ENCODE measurements at places on chromosomes 3 and 15.
A peak's percentile ranks its signal among the peaks of the same experiment; 100 is the strongest.

- no peak for DNase-seq
Measured at GRCh38 chr3:176690083-176690869, 507.0 kb downstream of the TBL1XR1 start.

- no peak for DNase-seq
Measured at GRCh38 chr15:35834866-35835265, 288.9 kb upstream of the DPH6 start.

DNA sequence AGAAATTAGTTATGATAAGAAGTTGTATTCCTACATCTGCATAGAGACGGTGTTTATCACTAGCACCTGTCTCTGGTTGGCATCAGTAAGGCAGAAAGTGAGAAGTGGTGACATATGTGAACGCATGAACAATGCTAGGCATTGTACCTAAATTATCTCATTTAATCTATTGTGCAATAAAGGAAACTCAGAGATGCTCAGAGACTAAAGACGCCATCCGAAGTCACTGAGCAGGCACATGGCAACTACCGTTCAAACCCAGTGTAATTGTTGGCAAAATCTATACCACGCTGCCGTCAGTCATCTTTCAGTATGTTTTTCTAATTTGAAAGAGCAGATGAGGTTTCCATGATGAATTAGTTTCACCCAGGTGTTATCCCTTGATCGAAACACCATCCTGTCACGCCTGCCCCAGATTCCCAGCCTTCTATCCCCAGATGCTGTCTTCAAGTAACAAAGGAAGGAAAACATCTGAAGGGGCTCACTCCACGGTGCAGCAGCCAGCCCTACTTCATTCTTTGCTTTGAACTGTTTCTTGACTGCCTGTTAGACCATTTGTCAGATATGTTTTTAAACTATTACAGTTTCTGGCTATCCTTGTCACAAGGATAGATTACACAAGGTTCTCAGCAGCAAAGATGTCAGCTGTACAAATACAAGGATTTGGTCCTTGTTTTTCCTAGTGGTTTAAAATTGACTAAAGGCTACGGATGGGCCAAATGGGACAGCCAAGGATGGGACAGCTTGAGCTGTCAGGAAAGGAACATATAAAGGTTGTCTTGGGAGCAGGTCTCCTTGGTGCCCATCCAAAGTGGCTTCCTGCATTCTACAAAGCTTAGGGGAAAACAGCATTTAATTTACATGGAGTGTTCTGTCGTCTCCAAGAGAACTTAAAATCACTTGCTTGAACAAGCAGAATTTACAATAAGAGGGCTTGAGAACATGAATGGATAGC, 99.1 kb downstream of the TMEM108 start:
- DNase-seq: no peak

GRCh38 chr15:60215225-60215963, 182.4 kb downstream of the ANXA2 start:
- no peak for DNase-seq

DNA sequence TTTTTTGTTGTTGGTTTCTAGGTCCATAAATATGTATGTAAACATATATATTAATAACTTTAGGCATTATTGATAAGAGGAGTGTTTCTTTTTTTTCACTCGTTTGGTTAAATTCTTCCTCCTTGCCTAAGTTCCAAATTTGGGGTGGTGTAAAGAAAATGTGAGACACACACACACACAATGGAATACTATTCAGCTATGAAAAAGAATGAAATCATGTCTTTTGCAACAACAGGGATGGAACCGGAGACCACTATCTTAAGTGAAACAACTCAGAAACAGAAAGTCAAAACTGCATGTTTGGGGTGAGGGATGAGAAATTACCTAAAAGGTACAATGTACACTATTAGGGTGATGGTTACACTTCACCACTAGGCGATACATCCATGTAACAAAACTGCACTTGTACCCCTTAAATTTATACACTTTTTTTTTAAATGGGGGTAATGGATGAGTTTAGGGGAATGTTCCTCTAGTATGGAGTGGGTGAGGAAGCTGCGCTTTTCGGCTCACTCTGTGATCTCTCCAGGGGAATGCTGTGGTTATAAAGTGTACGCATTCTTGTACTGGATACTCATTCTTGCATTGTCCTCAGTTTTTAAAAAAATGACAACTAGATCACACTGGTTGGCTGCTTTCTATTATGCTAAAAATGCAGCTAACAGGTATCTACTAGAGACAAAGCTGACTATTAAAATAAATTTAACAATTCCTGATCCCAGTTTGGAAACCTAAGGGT, 50.8 kb upstream of the PPARG start:
- peak; percentile 39 for DNase-seq

- DNase-seq: no peak
Measured at GRCh38 chr3:180409170-180409569, 192.8 kb upstream of the TTC14 start.

GRCh38 chr3:129950318-129951046, 24.0 kb upstream of the TRH start:
- no peak for DNase-seq

GRCh38 chr3:64321747-64322146, 96.5 kb upstream of the PRICKLE2 start:
- peak; percentile 73 for DNase-seq

- no peak for DNase-seq
Measured at GRCh38 chr15:78455749-78456148, 17.7 kb downstream of the IREB2 start.

DNA sequence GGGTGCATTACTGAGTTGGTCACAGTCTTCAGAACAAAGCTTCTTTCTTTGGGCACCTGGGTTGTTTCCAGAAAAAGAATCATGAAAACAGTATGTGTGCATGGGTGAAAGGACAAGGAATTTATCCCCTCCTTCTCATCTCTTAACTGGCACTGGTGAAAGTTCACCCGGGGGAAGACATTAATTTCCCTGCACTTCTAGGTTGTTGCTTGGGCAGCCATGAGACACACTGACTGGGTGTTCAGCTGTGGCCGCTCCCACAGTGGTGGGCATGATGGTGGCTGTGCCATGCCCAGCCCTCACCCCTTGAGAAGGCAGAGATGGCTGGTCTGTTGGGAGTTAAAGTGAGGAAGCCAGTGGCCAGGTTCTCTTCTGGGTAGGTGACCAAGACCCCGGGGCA, 16.6 kb upstream of the KY start:
- no peak for DNase-seq

GRCh38 chr15:39132954-39133600, 447.8 kb upstream of the THBS1 start:
- DNase-seq: peak; percentile 96

DNA sequence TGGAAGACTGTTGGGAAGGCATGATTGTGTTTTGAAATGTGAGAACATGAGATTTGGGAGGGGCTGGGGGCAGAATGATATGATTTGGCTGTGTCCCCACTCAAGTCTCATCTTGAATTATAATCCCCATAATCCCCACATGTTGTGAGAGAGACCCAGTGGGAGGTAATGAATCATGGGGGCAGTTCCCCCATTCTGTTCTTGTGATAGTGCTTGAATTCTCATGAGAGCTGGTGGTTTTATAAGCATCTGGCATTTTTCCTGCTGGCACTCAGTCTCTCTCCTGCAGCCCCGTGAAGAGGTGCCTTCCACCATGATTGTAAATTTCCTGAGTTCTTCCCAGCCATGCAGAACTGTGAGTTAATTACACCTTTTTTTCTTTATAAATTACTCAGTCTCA, 430.5 kb downstream of the OTOL1 start:
- no peak for DNase-seq

GRCh38 chr3:196756732-196757131, 17.1 kb downstream of the PAK2 start:
- no peak for DNase-seq

DNA sequence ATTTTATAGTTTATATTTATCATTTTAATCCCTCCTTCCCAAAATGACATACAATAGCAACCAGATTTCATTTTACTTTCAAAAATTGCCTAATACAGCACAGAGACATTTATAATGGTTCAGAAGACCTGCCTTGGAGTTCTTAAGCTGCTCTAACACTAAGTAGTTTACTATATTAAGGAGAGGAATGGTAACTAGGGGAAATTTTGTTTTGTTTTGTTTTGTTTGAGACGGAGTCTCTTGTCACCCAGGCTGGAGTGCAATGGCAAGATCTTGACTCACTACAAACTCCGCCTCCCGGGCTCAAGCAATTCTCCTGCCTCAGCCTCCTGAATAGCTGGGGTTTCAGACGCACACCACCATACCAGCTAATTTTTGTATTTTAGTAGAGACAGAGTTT, 22.8 kb upstream of the CCDC50 start:
- DNase-seq: no peak

DNA sequence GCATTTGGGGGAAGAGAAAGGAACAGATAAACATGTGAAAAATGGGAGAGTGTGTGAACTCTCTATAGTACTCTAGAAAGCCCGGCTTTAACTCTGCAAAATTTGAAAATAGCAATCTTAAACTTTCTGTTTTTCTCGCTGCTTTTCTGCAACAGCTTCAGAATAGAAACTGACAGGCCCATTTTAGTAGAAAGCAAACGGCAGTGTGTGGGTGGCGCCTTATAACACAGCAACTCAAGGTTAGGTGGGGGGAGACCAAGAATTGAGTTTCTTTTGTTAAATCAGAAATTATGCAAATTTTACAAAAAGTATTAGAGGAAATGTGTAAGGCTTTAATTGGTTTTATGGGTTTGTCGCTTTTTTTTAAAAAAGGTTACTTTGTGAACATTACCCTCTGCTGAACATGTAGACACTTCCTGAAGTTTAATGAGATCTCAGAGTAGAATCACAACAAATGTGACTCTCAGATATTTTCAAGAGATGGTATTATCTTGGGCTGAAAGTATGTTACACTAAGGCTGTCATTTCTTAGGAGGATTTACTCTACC, 107.0 kb downstream of the PTPRG start:
- no peak for DNase-seq

DNA sequence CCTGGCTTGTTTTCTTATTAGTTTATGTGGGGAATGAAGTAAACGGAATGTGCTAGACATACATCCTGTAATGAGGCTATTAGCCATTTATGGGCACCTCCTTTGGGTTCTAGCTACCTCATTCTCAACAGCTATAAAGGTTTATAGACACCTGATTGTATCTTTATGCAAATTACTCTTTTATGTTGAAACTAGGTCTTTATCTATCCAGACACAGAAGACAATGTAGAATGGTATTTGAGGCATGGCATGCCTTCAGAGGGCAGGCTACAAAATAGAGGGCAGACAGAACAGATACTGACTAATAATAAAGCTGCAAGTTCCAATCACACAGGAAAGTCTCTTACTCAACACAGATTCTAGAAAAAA, 27.1 kb downstream of the TBC1D2B start:
- peak; percentile 41 for DNase-seq

DNA sequence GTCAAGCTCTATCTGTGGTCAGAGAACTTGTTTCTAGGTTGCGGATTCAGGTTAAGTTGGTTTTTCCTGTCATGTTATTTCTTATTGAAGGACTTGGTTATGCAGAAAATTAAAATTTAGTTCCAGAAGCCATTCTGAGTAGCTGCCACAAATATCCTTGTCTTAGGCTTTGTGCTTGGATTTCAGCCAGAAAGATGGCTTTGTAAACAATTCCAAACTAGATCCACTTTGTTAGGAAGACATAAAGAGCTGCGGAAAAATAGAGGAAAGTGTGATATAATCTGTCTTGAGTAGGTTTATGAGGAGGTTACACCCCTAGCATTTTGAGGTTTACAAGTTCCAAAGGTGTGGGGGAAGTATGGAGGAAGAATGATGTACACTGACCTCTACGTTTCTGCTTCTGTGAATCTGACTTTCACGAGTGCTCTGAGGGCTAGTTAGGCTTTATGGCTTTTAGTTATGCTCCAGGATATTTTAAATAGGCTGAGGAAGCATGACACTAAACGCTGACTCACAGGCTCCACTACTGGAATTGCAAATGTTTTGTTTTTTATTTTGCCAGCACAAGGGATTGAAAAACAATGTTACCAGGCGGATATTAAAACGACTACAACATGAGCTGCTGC, 46.3 kb upstream of the UTS2B start:
- peak; percentile 84 for DNase-seq

DNA sequence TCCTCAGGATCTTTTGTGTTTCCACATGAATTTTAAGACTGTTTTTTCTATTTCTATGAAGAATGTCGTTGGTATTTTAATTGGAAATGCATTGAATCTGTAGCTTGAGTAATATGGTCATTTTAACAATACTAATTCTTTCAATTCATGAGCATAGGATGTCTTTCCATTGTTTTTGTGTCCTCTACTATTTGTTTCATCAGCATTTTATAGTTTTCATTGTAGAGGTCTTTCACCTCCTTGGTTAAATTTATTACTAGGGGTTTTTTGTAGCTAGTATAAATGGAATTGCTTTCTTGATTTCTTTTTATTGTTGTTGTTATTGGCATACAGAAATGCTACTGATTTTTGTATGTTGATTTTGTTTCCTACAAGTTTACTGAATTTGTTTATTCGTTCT, 17.3 kb upstream of the ATP2C1 start:
- DNase-seq: no peak

DNA sequence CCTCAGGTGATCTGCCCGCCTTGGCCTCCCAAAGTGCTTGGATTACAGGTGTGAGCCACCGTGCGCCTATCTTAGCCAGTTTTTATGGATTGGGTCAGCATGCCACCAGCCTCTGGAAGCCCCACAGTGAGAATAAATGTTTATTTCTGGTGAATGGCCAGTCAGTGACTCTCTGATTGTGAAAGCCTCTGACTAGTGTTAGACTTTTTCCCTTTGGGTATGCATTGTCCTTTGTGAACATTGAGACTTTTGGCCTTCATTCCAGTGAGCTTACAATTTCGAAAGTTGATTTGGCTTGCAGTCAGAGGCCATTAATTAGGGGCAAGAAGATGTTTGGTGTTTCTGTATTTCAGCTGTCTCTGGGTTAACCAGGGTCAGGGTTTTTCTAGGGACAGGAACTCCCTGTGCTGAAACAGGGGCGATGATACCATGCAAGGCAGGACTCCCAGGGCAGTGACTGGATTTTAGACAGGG, 274.5 kb upstream of the C2CD4B start:
- DNase-seq: peak; percentile 42

DNA sequence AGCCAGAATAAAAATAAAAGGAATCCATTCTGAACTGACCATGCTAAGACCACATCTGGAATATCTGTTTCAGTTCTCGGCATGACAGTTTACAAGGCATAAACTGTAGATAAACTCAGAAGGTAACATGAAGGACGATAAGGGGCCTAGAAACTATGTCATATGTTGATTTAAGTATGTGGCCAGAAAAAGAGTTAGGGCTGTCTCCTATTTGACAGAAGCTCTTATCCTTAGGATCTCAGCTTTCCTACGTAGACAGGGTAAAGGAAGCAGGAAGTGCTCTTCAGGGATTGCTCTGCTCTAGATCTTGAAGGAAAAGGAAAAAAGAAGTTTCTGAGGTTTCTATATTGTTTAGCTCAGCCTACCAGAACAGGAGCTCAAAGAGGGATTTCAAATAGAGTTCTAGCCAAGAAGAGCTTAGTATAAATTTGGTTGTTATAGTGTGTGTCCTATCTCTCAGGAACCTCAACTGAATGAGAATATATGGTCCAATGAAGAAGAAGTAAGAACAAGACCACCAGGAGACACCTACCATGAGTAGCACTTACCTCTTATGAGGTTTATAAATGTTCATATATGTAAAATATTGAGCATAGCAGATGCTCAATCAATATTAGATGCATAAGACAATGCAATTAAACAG, 59.2 kb downstream of the TP53BP1 start:
- DNase-seq: no peak

- DNase-seq: peak; percentile 71
Measured at GRCh38 chr15:89361451-89362202, 27.0 kb upstream of the POLG start.

Measured in fibroblast of pulmonary artery (primary cell).